ENCODE measurements at places on chromosomes 7 and 10.

- DNase-seq = no peak
Measured at GRCh38 chr10:121713486-121713885, 115.2 kb upstream of the FGFR2 start.

DNA sequence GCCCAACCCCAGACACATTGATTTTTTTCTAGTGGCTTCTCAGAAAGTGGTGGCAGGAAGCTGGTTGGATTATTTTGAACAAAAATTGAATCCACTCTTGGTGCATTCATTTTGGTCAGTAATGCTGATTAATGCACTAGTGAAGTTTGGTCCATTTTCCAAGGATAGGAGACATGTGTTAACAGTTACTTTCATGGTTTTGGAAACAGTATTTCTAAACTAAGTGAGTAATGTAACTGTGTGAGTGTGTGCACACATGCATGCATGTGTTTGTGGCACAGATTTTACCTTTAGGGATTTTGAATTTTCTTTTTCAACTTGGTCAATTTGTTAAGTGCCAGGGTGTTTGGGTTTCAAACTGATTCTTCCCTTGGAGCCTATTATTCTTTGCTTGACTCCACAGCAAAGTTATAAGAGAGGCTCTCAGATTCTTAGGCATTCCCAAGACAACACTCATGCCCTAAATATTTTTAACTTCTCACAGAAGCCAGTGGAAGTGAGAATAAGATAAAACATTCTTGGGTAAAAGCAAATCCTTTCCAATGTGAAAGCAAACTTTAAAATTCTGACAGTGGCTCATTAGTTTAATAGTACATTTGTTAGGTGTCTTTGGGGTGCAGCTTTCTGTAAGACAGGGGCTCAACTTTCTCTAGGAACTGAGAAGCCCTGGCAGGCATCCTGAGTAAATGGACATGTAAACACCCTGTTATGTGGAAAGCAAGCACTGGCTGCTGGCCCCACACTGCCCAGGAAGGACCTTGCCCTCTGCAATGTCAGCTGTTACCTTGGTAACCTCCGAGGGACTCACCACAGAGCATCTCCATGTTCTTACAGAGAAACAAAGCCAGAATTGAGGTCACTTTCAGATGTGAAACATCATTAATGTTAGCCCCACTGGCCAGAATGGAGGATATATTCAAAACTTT, 68.4 kb downstream of the ASAH2B start:
- no peak for DNase-seq

GRCh38 chr7:22400936-22401553, 44.1 kb upstream of the RAPGEF5 start:
- no peak for DNase-seq

GRCh38 chr7:17029150-17029549, 147.4 kb upstream of the AGR3 start:
- DNase-seq = no peak

DNA sequence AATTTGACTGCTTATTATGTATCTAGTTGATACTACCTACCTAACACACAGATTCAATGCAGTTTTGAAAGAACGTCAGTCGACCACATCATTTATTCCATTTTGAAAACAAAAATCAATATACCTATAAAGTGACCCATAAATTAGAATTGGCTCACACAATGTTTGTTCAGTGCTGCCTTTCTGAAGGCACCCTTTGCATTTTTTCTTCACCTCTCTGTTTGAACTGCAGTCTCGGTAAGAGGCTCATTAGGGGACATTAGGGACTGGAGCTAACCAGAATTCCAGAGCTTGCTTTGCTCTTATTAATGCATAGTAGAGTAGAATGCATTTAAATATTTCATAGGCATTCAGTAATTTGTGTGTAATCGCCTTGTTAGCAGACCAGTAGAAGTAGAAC, 234.1 kb downstream of the FOXP2 start:
- no peak for DNase-seq

DNA sequence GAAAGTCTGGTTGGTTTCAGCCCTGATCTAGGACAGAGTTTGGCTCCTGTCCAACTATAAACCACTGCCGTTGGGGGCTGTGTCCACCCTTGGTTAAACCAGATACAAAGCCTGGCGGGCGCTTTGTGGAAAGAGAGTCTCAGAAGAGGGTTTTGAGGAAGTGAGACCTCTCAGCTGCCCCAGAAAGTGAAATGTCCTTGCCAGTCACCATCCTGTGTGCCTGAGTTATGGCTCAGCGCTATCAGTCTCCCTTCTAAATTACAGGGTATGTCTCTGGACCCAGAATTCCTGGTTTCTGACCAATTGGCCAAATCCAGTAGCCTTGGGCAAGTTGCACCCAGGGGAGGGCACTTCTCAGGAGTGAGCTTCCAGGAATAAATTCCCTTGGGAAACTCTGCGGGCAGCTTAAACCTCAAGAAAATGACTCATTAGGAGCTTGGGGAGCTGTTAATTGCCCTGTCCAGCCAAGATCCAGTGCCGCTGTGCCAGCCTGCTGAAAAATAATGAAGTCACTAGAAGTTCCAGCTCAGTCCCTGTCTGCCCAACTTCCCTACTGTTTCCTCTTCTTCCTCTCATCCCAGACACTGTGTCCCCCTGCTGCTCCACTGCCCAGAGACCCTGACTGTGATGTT, 66.7 kb upstream of the PDZD8 start:
- no peak for DNase-seq

- no peak for DNase-seq
Measured at GRCh38 chr10:84047258-84048010, 91.9 kb upstream of the GHITM start.

DNA sequence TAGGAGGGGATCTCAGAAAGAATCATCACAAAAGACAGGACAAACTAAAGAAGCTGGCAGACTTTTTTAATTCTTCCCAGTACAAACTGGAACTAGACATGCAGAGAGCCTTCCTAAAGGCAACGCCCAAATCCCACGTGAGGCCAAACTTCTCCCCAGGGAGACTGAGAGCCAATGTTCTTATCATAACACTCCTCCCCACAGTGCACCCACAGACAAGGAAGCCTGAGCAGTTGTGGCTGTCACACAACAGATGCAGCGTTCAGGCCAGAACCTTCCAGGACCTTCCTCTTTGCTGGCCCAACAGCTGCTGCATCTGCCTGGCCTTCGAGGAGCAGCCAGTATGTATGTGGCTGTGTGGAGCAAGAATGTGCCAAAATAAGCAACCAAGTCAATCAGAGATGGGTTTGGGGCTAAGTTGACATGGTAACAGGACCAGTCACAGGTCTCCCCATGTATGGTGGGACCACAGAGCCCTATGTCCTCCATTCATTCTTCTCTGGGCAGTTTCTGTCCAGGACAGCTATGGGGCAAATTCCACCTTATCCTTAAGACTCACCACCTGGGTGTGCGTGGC, 34.9 kb downstream of the SRPK2 start:
- DNase-seq = no peak

GRCh38 chr7:46490406-46490805, 569.3 kb upstream of the IGFBP3 start:
- no peak for DNase-seq

GRCh38 chr7:70347463-70348254, 749.4 kb downstream of the AUTS2 start:
- peak; percentile 58 for DNase-seq

- no peak for DNase-seq
Measured at GRCh38 chr7:128831994-128832879, 2.0 kb downstream of the FLNC start.

GRCh38 chr10:45387096-45387893, 13.3 kb downstream of the ALOX5 start:
- no peak for DNase-seq

DNA sequence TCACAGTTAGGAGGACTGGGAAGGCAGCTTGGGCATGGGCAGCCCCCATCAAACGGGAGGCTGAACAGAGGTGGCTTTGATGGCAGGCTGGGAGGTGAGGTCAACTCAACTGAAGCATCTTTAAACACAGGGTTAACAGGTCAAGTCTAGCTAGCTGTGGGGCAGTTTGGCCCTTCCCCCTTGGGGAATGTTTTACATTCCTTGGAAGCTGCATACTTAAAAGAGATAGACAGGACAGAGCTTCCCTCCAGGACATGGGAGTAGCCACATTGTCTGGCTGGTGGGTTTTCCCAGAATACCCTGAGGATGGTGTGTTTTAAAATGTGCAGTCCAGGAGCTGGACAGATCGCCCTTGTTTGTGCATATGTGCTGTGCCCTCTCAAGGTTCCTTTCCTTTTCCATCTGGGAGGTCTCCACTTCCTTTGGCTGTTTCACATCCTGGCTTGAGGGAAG, 6.8 kb upstream of the RASSF4 start:
- DNase-seq = no peak

- no peak for DNase-seq
Measured at GRCh38 chr10:21043044-21043443, 145.9 kb upstream of the NEBL start.

- no peak for DNase-seq
Measured at GRCh38 chr10:31604096-31604495, 285.1 kb downstream of the ZEB1 start.

DNA sequence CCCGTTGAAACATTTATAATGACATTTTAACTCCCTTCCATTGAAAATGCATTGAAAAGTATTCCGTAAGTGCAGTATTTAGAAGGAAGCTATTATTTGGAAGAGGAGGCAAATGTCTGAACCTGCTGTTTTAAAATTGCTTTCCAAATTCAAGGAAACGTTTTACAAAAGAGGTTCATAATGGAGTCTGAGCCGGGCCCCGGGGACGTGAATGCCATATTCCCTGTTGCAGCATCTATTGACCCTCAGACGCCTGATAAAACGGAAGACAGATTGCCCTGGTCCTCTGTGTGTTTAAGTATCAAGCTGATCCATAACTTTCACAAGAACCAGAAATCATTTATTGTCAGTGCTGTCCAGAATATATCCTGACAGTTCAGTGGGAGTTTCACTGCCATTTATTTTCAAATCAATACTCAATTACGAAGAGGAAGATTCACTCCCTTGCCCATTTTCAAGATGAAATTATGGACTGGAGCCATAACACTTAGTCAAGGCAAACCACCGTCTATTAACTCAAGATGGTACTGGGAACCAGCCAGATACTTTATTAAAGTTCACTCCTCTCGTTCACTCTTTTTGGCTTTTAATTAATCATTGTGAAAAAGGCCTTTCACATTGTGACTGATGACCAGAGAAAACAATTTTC, 435.7 kb upstream of the PFKP start:
- no peak for DNase-seq

GRCh38 chr7:120955577-120956149, 5.1 kb downstream of the ING3 start:
- no peak for DNase-seq

DNA sequence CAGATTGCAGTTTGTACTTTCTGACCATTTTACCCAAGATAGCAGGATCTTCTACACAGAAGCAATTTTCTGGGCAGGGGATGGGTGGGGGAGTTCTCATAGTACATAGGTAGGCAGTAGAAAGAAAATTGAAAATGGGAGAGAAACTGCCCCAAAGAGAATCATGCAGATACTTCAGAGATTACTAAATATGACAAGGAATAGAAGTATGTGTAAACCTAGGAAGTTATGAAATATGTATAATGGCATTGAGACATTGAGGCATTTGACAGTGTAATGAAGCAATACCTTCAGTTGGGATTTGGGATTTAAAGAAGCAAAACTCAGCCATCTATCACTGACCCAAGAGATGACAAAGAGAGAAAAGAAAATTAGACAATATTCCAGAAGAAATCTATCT, 233.0 kb downstream of the PTN start:
- no peak for DNase-seq

DNA sequence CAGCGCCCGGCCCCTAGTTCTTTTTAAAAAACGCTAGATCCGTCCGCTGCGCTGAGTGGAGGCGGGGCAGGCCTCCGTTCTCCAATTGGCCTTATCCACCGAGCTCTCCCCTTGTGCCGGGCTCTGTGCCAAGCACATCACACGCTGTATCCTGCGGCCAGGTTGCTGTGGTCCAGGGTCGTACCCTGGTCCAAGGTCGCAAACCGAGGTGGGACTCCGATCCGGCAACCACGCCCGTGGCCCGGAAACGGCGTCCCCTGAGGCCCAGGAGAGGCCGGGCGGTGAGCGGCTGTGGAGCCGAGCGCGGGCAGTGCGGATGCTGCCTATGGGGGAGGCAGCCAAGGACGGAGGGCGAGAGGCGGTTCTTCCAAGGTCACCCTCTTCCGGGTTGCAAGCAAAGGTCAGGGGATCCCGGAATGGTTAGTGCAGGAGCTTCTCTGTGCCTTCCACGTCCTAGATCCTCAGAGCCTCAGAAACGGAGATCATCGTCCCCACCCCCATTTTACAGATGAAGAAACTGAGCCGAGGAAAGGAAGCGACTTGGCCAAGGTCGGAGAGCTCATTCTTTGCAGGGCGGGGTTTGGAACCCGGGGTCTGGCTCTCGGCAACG, 72.4 kb upstream of the LRRC4 start:
- DNase-seq = peak; percentile 70

DNA sequence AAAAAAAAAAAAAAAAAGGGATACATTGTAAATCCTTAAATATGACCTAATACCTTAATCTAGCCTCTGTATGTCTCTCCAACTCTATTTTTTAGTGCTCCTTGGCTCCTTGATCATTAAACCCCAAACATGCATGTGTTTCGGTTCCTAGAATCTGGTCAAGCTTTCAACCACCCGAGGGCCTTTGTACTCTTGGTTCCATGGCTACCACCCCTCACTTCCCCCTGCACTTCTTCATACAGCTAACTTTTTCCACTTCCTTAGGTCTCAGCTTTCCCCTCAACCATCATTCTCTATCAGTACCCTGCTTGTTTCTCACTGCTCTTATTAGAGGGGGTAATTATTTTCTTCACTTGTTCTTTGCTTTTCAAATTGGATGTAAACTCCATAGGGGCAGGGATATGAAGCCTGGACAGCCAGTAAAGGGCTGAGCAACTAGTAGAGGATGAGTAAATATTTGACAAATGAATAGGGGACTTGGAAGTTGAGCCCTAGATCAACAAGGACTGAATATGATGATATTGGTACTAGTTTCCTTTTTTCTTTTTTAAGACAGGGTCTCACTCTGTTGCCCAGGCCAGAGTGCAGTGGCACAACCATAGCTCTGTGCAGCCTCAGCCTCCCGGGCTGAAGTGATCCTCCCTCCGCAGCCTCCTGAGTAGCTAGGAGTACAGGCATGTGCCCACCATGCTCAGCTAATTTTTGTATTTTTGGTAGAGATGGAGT, 4.3 kb upstream of the GDI2 start:
- DNase-seq = peak; percentile 34

DNA sequence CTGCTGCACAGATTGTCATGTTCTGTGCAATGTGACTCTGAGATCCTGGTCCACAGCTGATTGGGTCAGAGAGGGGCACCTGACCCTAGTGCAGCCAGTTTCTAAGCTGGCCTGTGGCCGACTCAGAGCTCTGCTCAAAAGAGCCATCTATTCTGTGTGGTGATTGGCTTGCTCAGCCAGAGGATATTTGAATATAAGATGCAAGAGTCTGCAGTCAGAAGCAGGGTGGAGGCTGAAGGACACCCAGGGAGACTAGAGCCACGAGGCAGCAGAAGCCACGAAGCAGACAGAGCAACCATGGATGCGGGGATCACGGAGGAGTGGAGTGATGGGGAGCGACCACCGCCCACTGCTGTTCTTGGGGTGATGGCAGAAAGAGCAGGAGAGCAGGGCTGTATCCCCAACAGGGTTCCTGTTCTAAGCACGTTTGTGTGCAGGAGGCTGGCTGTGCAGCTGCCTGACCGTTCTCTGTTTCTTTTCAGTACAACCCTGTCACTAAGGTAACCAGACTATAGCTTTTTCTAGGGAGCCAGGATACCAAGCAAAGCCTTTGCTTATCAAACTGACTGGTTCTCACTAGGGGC, 19.5 kb upstream of the RHEB start:
- DNase-seq = peak; percentile 44
